ENCODE measurements at places on chromosomes 2 and 18. TPM values are rescaled to one million over a fixed set of nuclear protein-coding genes. Genes with fewer than 3 reads are reported as not detected.
A peak's percentile ranks its signal among the peaks of the same experiment; 100 is the strongest.

- H3K36me3 ChIP-seq, result no peaks in the 10 kb centered on the region
- no peak overlapping the region for H3K4me3 ChIP-seq
- no peak overlapping the region for H3K27ac ChIP-seq
- no peak for DNase-seq
Observed at GRCh38 chr18:22183698-22184170, 14.3 kb downstream of the GATA6 start.

DNA sequence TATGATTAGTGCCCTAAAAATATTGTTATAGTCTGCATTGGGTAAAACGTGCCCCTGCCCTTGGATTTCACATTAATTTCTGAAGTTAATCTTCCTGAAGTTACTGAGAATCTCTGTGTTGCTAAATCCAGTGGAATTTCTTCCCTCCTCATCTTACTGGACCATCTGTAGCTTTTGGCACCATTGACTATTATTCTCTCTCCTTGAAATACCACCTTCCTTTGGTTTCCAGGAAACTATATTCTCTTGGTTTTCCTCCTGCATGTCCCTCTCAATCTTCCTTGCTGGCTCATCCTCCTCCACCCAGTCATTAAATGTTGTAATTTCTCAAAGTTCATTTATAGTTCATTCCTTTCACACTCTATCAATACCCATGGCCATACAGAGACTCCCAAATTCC, 110.6 kb upstream of the SLC35G4 start:
- H3K4me1 ChIP-seq, result no peaks in the 10 kb centered on the region
- no peak overlapping the region for H3K27ac ChIP-seq
- H3K27me3 ChIP-seq, result no peaks in the 10 kb centered on the region
- no peaks in the 10 kb centered on the region for H3K36me3 ChIP-seq
- H3K4me3 ChIP-seq, result no peak overlapping the region

GRCh38 chr2:191015239-191015638, 1.3 kb upstream of the STAT1 start:
- no peaks in the 10 kb centered on the region for H3K36me3 ChIP-seq
- no peaks in the 10 kb centered on the region for H3K4me1 ChIP-seq
- DNase-seq, result no peak
- no peak overlapping the region for H3K4me3 ChIP-seq
- H3K27me3 ChIP-seq, result no peaks in the 10 kb centered on the region

DNA sequence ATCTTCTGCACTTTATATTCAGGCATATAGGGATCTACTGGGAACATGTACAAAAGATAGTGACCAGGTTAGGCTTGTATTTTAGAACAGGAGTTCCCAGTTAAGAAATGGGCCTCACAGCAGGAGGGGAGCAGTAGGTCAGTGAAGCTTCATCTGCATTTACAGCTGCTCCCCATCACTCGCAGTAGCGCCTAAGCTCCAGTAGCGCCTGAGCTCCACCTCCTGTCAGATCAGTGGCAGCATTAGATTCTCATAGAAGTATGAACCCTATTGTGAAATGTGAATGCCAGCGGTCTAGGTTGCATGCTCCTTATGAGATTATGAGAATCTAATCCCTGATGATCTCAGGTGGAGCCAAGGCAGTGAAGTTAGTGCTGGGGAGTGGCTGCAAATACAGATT, 224.4 kb upstream of the CYRIA start:
- H3K36me3 ChIP-seq, result no peaks in the 10 kb centered on the region
- no peak for DNase-seq
- no peaks in the 10 kb centered on the region for H3K4me1 ChIP-seq
- no peaks in the 10 kb centered on the region for H3K27me3 ChIP-seq

DNA sequence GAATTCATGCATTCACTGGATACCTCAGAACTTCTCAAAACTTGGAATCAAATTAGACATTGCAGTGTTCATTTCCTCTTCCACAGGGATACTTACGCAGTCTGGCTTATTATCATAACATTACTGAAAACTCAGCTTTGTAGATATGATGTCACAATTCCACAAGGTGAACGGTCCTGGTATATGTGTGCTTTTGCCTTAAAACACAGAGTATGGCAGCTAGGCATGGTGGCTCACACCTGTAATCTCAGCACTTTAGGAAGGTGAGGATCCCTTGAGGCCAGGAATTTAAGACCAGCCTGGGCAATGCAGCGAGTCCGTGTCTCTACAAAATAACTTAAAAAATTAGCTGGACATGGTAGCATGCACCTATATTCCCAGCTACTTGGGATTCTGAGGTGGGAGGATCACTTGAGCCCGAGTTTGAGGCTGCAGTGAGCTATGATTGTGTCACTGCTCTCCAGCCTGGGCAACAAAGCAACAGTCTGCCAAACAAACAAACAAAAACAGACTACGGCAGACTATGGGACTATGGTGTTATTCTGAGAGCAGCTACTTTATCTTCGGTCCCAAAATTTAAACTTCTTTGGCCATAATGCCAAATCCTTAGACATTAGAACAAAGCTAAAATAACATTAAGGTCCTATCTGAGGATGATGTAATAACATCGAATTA, 1191.9 kb upstream of the SLC39A10 start:
- H3K27me3 ChIP-seq, result no peaks in the 10 kb centered on the region
- no peaks in the 10 kb centered on the region for H3K36me3 ChIP-seq
- DNase-seq, result no peak
- H3K4me1 ChIP-seq, result no peaks in the 10 kb centered on the region

DNA sequence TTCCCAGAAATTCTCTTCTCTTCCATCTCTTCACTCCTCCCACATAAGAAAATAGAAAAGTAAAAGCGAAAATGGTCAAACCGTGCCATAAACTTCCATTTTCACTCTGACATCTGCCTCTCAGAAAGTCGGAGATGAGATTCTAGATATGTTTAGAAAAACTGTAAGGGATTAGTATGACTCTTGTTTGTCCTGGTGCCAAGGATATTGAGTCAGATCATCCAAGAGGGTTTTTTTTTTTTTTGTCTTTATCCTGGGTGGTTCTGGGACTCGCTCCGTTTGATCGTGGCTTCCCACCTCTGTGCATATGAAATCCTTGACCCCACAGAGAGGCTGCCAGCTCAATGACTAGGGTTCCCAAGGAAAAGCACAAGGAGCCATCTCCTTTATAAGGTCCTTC, 17.3 kb downstream of the EN1 start:
- DNase-seq, result no peak
- peaks cover under 1% of the 10 kb centered on the region for H3K4me1 ChIP-seq
- H3K27ac ChIP-seq, result no peak overlapping the region
- H3K36me3 ChIP-seq, result no peaks in the 10 kb centered on the region
- peaks cover 31% of the 10 kb centered on the region for H3K27me3 ChIP-seq

GRCh38 chr2:55141572-55142413, 90.3 kb downstream of the CLHC1 start:
- no peaks in the 10 kb centered on the region for H3K27me3 ChIP-seq
- no peak overlapping the region for H3K27ac ChIP-seq
- H3K36me3 ChIP-seq, result no peaks in the 10 kb centered on the region
- no peak overlapping the region for H3K4me3 ChIP-seq
- H3K4me1 ChIP-seq, result no peaks in the 10 kb centered on the region

- no peaks in the 10 kb centered on the region for H3K27me3 ChIP-seq
- no peak overlapping the region for H3K27ac ChIP-seq
- no peaks in the 10 kb centered on the region for H3K4me1 ChIP-seq
- DNase-seq, result no peak
Observed at GRCh38 chr2:75238670-75239330, 39.5 kb upstream of the TACR1 start.

DNA sequence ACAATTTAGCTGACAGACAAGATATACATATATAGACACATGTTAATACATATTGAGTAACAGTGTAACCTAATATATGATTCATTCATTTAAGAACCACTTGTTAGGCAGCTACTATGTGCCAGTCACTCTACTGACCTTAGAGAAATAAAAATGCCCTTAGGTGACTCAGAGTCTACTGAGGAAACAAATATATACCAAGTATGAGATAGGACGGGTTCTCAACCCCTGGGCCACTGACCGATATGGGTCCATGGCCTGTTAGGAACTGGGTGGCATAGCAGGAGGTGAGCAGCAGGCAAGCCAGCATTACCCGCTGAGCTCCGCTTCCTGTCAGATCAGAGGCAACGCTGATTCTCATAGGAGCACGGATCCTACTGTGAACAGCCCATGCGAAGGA, 14.8 kb downstream of the STRN start:
- H3K4me1 ChIP-seq, result no peaks in the 10 kb centered on the region
- H3K4me3 ChIP-seq, result no peak overlapping the region
- peak overlapping the region; percentile 9 for H3K27ac ChIP-seq
- DNase-seq, result no peak
- no peaks in the 10 kb centered on the region for H3K36me3 ChIP-seq
- no peaks in the 10 kb centered on the region for H3K27me3 ChIP-seq

DNA sequence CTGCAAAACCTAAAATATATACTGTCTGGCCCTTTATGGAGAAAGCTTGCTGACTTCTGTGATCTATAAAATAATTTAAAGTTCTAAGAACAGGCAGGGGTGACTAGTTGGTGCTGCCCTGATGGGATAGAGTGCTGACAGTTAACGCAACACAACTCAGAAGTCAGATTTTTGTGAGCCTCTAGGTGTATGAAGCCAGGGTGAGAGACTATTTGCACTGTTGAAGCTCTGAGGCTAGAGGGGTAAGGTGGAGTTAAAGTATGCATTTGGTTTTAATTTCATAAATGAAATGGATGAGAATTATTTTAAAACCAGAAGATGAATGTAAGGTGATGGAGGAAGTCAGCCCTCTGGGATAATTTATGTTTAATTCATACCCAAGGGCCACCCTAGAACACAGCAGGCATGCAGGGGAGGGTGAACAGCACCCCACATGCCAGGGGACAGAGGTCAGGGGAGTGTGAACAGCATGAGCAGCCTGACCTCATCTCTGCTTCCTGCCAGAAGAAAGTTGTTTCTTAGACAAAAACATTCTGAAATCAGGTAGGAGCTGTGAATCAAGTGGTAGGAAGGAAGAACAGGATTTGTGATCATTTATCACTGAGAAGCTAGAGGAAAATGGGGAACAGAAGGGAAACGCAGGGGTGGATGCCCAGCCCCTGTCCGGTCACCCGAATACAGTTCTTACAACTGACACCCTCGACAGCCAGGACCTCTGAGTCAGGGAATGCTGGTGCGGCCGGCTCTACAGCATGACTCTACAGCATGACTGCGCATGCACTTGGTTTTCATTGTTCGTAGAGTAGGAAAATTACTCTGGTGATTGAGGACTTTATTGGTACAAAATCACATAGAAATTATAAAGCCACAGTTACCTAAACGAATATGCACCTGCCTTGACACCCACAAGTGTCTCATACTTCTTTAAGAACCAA, 93.1 kb downstream of the MBP start:
- no peak for DNase-seq
- no peak overlapping the region for H3K4me3 ChIP-seq
- no peaks in the 10 kb centered on the region for H3K36me3 ChIP-seq
- no peak overlapping the region for H3K27ac ChIP-seq
- no peaks in the 10 kb centered on the region for H3K27me3 ChIP-seq

DNA sequence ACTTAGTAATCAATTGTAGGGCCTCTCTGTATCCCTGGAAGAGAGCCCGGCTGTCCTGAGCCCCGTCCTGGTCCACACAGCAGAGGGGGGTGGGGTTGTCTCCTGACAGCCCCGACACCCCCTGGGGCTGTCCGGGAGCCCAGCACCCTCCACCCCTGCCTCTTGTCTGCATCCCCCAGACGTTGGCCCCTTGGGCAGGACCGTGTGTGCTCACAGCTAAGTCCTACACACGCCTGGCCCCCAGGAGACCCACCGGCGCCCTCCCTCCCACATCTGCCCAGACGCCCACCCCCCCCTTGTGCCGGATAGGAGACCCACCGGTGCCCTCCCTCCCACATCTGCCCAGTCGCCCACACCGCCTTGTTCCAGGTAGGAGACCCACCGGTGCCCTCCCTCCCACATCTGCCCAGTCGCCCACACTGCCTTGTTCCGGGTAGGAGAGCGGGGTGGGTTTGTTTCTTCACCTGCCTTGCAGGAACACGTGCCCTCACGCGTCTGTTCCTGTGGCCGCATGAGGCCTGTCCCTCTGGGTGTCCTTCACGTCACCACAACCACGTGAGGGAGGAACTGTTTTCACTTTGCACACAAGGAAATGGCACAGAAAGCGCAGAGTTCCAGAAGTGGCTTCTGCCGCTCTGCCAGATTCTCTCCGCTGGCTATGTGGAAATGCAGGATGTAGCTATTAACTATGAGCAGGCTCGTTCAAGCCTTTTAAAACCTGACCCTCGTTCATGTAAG, 61.1 kb upstream of the NFATC1 start:
- H3K4me1 ChIP-seq, result no peaks in the 10 kb centered on the region
- no peaks in the 10 kb centered on the region for H3K36me3 ChIP-seq
- H3K27me3 ChIP-seq, result no peaks in the 10 kb centered on the region
- no peak overlapping the region for H3K27ac ChIP-seq

GRCh38 chr18:12948050-12948804, 416 bp downstream of the SEH1L start:
- DNase-seq, result peak; percentile 88
- H3K27me3 ChIP-seq, result no peaks in the 10 kb centered on the region
- H3K4me1 ChIP-seq, result no peaks in the 10 kb centered on the region
- peak overlapping the region; percentile 67 for H3K4me3 ChIP-seq

GRCh38 chr2:65518751-65519150, 86.4 kb upstream of the SPRED2 start:
- no peak overlapping the region for H3K4me3 ChIP-seq
- H3K4me1 ChIP-seq, result no peaks in the 10 kb centered on the region
- no peaks in the 10 kb centered on the region for H3K36me3 ChIP-seq
- no peaks in the 10 kb centered on the region for H3K27me3 ChIP-seq
- H3K27ac ChIP-seq, result no peak overlapping the region
- no peak for DNase-seq

DNA sequence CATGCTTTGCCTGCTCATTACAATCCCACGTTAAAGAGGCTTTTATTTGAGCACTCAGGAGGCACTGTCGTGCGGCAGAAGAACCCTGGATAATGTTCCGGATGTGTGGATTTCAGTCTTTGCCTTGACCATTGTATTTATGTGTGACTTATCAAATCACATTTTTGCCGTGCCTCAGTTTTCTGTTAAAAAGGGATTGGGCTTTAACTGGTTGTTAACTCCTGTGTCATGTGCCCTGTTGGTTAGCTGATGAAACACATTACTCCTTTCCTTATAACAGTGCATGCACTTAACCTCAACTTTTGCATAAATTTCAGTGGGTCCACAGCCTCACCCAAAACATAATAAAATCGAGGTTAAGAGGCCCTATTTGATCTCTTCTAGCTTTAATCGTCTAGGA, 52.7 kb downstream of the NAB1 start:
- no peak overlapping the region for H3K4me3 ChIP-seq
- no peaks in the 10 kb centered on the region for H3K27me3 ChIP-seq
- no peaks in the 10 kb centered on the region for H3K36me3 ChIP-seq
- no peaks in the 10 kb centered on the region for H3K4me1 ChIP-seq
- no peak for DNase-seq

Gene LINC00305
- not detected for total RNA-seq

Gene ALPP
- total RNA-seq, result not detected

Gene ZNF532
- total RNA-seq, result 55.5 TPM

Gene IL1A
- not detected for total RNA-seq

Gene TOGARAM2
- 2.7 TPM for total RNA-seq

Gene DTNB
- 44.9 TPM for total RNA-seq

Gene MYL1
- total RNA-seq, result not detected
